CD4-positive, alpha-beta T cell treated with Interferon gamma for 1 hour (primary cell): ENCODE measurements at places on chromosomes 5 and 9.

DNA sequence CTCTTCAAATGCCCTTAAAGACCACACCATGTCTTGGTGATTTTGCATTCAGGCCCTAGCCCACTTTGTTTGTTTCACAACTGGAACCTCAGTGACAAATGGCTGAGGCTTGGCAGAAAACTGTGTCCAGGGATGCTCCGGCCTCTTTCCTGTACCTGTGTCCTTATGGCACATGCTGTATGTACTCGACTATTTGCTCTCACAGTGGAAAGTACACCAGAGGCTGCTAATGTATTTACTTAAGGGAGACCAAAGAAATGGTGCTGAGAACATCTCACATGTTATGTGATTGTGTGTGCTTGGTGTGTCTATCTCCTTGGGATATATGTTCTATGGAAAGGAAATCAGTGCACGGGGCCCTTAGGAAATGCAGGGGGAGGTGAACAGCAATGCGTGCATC lies 263.3 kb downstream of the GADD45G start:
- no peak for DNase-seq

- DNase-seq, result no peak
Measured at GRCh38 chr5:64822320-64822719, 53.6 kb downstream of the CWC27 start.

DNA sequence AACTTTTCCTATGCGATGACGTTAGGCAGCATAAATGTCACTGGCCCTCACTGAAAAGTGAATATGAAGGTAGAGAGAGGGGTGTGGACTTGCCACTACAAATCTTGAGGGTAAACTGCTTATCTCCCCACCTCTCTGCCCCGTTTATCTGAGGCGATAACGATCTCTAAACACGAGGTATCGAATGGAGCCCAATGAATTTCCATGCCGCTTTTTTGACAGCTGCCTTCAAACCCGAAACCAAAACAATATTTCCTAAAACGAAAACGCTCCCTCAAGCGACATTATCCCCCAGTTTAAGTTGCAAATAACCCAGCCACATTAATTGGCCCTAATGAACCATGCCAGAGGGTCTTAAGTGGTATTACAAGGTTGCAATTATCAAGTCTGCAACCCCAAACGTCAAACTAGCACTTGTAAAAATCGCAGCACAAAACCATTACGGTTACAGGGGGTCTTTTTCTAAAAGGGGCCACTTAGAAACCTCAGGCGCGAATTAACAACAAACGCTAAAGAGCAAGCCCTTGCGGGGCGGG lies 1.4 kb downstream of the NR3C1 start:
- DNase-seq, result no peak

- no peak for DNase-seq
Measured at GRCh38 chr5:68329554-68330255, 114.1 kb downstream of the PIK3R1 start.

DNA sequence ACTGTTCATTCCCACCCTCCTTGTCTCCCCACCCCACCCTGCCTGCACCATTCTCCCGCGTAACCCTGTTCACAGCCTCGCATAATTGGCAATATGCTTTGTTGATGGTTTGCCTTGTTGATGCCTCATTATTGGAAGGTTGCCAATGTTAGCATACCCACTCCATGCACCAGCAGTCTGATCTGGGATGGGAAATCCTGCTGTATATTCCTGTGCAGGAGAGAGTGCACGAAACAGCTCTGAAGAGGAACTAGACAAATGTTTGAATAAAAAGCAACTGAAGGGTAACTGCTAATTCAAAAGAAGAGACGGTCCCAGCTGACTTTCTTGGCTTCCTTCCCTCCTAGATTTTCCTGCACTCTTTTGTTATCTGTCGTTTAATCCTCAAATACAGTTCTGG lies 271.7 kb upstream of the TLE4 start:
- DNase-seq, result no peak

- no peak for DNase-seq
Measured at GRCh38 chr5:151264113-151264512, 11.1 kb downstream of the GM2A start.

GRCh38 chr5:51388488-51389287 lies 5.4 kb downstream of the ISL1 start:
- no peak for DNase-seq

- DNase-seq, result no peak
Measured at GRCh38 chr9:130522233-130522808, 57.1 kb upstream of the FUBP3 start.

DNA sequence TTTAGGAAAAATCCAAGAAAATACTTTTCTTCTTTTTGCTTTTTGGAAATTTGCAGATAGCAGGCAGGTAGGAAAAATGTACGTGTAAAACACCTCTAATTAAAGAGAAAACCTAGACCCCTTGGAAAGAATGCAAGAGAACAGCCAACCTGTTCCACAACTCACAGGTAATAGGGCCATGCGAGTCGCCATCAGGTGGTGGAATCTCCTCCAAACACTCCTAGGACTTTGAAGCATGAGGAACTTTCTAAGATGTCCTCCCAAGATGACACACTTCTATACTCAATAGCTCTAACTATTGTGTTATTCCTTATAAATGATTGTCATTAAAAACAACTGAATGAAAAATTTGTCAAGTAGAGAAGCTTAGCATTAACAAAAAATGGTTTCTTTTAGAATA lies 174.0 kb downstream of the TMC1 start:
- no peak for DNase-seq

DNA sequence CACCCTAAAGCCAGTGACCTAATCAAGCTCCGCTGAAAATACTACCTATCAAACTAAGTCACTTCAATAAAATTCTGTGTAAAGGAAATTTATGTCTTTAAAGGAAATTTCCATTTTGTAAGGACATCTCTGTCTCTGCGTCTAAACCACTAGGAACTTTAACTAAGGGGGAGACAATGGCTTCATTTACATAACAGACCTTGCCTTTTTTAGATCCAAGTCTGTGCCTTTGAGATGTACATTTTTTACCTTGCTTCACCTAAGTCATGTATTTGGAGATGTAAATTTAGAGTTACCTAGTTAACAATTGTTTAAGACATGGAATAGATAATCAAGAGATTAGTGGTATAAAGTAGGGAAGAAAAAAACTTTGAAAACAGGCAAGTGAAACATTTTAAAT lies 10.2 kb upstream of the GLT6D1 start:
- DNase-seq, result no peak

DNA sequence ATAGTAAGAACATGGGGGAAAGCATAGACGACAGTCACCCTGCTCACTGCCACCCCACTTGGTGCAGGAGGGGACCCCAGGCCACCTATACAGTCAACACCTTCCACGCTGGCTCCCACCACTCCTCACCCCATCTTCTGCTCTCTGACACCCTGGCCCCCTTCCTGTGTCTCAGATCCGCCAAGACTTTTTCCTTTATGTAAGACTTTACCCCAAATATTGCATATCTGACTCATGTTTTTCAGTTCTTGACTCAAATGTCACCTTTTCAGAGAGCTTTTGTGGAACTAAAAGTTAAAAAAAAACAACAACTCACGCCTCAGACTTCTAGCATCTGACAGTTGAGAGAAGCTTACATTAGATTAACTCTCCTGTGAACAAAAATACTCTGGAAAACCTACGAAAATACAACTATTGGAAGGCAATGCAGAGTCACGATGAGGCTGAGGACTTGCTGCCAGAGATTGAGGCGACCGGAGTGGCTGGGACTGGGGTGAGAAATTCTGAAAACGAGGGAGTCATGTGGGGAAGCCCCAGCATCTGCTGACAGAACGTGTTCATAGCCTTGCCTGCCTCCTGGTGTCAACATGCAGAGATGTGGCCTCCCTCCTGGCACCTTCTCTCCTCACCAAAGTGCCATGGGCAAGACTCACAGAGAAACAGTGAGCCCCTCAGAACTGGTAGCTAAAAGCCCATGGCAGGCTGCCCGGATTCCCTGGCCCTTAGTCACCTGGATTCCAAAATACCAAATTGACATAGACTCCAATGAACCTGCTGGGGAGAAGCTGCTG lies 22.4 kb upstream of the FCN2 start:
- DNase-seq, result no peak

DNA sequence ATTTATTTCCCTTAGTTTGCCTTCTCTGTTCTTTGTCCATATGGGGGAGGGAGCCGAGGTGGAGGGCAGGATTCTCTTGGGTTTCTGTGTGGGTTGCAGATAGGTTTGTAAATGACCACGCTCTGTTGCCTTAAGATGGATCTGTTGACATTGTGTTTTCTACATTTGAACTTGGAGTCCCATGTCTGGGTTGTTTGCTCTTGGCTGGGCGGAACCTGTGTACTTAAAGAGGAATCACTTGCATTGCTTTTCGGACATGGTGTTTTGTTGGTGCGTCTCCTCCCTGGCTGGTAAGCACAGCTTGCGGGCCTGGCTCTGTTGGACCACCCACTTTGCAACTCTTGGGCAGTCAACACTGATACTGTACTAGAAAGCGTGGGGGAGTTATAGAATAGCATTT lies 45.9 kb downstream of the EHMT1 start:
- DNase-seq, result no peak

GRCh38 chr9:132030626-132031325 lies 48.9 kb downstream of the MED27 start:
- DNase-seq, result no peak
